GOT3 (cell line): ENCODE measurements at places on chromosomes 13 and 19.

DNA sequence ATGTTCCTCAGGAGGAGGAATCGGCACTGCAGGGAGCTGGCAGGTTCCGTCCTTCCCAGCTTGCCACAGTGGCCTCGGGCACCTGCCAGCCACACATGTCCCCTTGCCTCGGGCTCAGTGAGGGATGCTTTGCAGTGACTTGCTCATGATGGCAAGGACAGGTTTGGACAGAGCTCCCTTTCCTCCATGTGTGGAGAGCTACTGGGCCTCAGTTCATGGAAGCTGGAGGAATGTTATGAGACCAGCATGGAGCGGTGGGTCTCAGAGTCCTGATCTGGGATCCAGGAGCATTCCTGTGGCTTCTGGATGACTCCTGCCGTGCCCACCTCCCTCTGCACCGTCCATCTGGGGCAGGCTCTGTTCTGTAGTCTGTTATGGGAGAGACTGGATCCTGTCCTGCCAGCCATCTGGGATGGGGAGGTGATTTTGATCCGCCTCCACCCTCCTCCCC, 59.2 kb downstream of the SIPA1L3 start:
- no peak for DNase-seq

DNA sequence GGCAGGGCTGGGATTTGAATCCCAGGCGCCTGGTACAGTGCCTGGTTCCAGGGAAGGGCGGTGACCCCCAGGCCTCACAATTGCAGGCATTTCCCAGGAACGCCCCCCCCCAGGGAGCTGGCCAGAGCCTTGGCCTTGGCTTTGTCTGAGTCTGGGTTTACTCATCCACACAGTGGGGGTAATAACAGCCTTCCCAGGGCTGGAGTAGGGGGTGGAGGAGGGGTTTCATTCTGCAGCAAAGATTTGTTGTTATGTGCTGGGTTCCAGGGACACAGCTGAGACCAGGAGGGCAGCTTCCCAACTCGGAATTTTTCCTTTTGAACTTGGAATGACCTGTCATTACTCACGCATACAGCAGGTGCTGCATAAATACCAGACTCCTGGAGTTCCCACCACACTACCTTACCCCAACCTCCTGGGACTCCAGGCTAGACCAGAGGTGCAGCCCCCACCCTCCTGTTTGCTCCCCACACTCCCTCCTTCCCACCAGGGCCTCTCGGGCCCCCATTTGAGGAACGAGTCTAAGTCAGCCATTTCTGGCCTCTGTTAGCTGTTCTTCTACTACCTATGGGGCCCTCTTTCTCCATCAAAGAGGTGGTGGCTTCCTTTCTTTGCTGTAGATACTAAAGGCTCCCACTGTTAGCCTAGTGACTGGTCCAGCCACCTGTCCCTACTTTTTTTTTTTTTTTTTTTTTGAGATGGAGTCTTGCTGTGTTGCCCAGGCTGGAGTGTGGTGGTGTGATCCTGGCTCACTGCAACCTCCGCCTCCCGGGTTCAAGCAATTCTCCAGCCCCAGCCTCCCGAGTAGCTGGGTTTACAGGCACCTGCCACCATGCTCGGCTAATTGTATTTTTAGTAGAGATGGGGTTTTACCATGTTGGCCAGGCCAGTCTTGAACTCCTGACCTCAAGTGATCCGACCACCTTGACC, 1.6 kb upstream of the ADAMTS10 start:
- no peak for DNase-seq

DNA sequence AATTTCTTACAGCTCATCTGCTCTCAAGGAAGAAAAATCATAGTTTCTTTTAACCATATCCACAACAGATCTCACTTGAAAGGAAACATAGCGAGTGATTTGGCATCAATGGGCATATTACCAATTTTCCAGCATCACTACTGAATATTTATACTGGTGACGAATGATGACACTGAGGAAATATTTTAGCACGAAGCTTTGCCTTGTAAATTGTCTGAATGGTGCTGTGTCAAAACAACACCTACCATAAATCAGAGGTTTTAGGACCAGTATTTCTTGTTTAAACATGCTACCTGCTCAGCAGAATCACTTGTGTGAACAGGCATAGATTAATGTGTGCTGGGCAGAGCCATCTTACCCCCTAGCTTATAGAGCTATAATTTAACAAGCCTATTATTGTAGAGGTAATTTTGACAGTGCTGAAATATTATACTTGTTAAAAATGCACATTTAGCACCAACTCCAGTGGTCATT, 146.8 kb downstream of the ABCC4 start:
- DNase-seq, result no peak

- no peak for DNase-seq
Measured at GRCh38 chr13:76735641-76736040, 150.6 kb downstream of the KCTD12 start.

- DNase-seq, result no peak
Measured at GRCh38 chr19:33777351-33777750, 19.3 kb upstream of the KCTD15 start.

GRCh38 chr13:97148894-97149293, 73.2 kb upstream of the MBNL2 start:
- no peak for DNase-seq

GRCh38 chr19:7739211-7739755, 7.4 kb upstream of the CLEC4G start:
- DNase-seq, result no peak

- DNase-seq, result no peak
Measured at GRCh38 chr13:41053384-41053826, 7.9 kb upstream of the WBP4 start.

- no peak for DNase-seq
Measured at GRCh38 chr13:90882551-90882950, 464.9 kb upstream of the MIR17HG start.

DNA sequence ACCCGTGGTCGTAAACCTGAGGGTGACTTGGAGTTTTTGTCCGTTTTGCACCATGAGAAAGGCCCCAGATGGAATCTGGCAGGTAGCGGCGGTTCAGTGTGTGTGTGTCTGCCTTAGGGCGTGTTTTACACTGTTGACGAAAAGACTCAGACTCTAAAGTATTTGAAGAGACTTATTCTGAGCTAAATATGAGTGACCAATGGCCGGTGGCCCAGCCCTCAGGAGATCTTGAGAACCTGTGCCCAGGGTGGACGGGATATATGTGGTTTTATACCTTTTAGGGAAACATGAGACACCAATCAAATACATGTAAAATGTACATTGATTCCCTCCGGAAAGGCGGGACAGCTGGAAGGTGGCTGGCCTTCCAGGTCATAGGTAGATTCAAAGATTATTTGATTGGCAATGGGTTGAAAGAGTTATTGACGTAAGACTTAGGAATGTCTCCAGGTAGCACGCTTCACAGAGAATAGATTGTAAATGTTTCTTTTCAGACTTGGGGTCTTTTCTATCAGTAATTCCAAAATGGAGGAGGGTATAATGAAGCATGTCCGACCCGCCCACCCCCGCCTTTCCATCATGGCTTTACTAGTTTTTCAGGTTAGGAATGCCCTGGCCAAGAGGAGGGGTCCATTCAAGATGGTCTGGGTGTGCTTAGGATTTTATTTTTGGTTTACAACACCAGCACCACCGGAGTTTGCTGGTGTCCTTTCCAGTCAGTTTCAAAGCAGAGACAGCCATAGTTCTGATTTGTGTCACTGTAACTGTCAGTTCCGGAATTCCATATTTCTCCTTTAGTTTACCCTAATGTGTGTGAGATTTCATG, 1.0 kb upstream of the ZNF529 start:
- DNase-seq, result no peak

GRCh38 chr13:102700088-102701031, 5.5 kb upstream of the METTL21C start:
- DNase-seq, result no peak

DNA sequence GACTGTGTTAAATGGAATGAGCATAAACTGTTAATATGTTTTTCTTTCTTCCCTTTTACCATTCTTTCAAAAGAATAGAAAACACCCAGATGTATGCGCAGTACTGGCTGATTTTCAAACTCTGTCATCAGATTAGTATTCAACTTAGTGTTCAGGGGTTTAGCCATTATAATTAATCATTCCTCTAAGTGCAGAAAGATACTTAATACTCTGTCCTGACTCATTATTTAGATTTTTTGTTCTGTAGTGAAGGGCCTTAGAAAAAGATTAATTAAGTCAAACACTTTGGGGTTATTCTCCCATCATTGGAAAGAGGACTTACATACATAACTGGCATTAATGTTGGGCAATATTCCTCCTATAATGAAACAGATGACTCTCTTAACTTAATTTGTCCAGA, 1316.7 kb upstream of the SLC10A2 start:
- DNase-seq, result no peak

DNA sequence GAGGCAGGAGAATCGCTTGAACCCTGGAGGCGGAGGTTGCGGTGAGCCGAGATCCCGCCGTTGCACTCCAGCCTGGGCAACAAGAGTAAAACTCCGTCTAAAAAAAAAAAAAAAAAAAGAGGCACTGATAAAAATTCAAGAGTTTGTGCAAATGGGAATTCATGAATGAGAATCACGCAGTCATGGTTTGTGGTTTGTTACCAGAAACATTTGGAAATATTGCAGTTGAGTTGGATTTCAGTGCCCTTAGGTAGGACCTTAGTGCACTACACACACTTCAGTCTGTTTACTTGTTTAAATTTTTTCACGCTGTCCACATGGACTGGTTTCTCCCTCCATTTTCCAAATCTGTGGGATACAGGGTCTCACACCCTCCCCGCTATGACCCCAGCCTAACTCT, 28.4 kb downstream of the ZNF844 start:
- no peak for DNase-seq

- no peak for DNase-seq
Measured at GRCh38 chr19:5693195-5694166, 3.4 kb downstream of the RPL36 start.

GRCh38 chr13:99320693-99321481, 13.7 kb upstream of the GPR183 start:
- no peak for DNase-seq

GRCh38 chr13:42855410-42855809, 74.0 kb downstream of the FAM216B start:
- no peak for DNase-seq
